ENCODE measurements at places on chromosomes 3 and 15.
A peak's percentile ranks its signal among the peaks of the same experiment; 100 is the strongest.

- DNase-seq, result no peak
Observed at GRCh38 chr15:65595960-65596359, 15.0 kb downstream of the INTS14 start.

DNA sequence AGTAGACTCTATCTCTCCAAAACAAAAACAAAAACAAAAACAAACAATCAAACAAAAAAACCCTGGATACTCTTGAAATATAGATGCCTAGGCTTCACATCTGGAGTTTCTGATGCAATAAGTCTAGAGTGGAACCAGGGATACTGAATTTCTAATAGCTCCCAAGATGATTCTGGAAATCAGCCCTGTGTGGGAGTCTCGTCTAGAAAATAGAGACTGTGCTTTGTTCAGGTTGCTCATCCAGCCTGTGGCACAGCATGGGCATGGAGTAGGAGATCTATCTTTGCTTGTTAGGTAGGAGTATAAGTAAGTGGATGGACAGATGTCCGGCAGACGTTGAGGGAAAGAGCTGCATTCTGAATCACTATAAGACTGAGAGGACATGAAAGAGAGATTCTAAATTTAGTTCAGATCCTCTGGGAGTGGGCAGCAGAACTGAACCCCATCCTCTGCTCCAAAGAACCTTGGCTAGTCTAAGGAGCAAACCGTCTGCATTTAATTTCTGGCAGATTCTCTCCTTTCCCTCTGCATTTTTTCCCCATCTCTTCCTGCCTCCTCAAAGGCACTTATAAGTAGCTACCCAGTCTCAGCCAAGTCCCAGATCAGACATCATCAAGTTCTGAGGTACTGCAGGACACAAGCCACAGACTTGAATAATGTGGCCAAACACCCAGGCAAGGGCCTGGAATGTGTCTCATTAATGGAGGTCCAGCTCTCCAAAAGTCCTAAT lies 92.6 kb upstream of the STRIT1 start:
- no peak for DNase-seq

GRCh38 chr3:181417748-181418147 lies 294.0 kb upstream of the SOX2 start:
- DNase-seq, result no peak

DNA sequence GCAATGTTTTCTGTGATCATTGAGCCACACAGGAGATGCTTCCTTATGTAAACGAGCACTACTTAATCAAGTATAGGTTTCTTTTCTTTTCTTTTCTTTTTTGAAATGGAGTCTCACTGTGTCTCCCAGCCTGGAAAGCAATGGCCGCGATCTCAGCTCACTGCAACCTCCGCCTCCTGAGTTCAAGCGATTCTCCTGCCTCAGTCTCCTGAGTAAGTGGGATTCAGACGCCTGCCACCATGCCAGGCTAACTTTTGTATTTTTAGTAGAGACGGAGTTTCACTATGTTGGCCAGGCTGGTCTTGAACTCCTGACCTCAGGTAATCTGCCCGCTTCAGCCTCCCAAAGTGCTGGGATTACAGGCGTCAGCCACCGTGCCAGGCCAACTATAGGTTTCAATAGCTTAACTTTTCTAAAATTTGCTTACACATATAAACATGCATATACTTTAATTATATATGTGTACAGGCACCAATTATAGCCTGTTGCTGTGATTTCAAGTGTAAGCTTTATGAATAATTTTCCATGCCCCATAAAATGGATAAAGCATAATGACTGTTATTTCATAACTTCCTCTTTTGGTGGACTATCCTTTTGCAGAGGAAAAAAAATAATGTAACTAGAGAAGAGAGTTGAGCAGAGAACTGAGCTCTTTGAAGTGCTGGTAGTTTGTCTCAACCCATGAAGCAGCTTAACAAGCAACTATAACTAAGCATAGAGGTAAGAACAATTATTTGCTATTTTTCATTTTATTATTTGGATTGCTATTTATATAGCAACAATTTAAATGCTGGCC lies 24.8 kb upstream of the MBNL1 start:
- no peak for DNase-seq

GRCh38 chr3:129184396-129184657 lies 631 bp upstream of the CNBP start:
- no peak for DNase-seq

DNA sequence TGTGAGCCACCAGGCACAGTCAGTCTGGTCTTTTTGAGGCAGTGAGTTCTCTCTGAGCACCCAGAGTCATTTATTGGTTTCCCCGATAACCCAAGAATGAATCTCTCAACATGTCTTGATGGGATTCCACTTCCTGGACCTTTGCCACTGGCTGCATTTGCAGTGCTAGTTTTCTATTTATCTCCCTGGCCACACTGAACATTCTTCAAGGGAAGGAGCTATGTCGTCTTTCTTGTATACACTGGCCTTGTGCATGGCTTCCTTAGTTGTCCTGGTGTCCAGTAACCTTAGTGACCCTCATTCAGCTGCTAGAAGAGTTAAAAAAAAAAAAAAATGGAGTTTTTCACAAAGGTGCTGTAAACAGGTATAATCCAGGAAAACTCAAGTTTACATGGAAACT lies 64.9 kb upstream of the CMTM7 start:
- DNase-seq, result no peak

DNA sequence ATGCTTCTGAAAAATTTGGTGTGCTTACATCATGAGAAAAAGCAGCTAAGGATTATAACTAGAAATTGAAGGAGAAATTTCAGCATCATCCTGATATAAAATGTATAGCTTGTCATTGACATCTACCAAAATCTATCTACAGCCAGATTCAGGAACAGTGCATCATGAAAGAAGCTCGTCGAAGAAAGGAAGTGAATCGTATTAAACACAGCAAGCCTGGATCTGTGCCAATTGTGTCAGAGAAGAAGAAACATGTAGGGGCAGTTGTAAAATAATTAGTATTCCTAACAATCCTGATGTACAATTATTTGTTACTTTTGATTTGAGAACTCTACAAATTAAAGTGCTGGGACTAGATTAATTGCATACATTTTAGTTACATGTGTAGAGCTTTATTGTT lies 37.2 kb downstream of the AP4E1 start:
- DNase-seq, result no peak

- no peak for DNase-seq
Observed at GRCh38 chr15:61227269-61227949, 1.7 kb downstream of the RORA start.

DNA sequence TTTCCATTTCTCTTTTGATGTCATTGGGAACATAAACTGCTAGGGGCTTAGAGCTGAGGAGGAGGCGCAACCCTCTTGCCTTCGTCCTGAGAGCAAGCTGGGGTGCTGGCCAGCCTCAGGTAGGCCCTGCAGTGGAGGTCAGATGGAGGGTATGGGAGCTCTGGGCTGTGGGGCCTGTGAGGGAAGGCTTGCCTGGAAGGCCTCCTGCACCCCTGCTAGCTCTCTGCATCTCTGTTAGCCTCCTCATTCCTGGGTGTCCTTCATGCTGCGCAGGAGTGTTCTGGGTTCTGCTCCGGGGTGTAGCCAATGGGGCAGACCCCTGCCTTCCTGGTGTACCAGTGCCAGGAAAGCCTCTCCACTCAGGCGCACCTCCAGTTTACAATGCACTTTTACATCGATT lies 11.8 kb downstream of the GP5 start:
- DNase-seq, result no peak

DNA sequence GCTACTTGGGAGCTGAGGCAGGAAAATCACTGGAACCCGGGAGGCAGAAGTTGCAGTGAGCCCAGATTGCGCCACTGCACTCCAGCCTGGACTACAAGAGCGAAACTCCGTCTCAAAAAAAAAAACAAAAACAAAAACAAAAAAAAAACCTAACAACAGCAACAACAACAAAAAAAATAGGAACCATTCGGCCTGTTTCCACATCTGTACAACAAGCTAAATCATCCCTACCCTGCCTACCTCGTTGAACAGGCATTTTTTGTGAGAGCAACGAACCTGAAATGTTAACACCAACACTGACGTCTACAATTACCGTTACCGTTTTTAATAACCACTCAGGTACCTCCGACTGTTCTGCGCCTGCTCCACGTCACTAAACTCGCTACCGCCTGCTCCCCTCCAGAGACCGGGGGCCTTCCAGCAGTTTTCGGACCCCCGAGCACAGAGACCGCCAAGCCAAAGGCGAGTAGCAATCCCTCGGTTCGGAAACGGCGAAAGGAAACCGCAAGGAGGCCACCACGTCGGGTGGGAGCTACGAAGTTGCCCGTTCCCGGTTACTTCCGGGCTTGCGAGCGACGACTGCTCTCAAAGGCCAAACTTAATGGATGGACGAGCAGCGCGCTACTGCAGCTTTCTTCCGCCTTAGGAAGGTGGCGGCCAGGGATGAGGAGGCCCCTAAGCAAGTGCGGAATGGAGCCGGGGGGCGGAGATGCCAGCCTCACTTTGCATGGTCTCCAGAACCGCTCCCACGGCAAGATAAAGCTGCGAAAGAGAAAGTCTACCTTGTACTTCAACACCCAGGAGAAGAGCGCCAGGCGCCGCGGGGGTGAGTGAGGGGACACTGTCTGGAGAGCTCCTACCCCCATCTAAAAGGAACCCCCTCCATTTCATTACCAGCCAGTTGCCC lies at the start of the genes PIGB and PIGBOS1:
PIGB (plus strand) TSS at position 635 of the 907 bp plus-strand sequence; CDS start at position 664, 29 bp downstream.
PIGBOS1 (minus strand) TSS at position 536 of the 907 bp plus-strand sequence. CDS start 1,331 bp downstream, outside the sequence.
- peak; percentile 77 for DNase-seq

GRCh38 chr3:74535281-74535680 lies 79.2 kb downstream of the CNTN3 start:
- no peak for DNase-seq

- DNase-seq, result no peak
Observed at GRCh38 chr3:9837701-9838582, 5.9 kb downstream of the RPUSD3 start.

DNA sequence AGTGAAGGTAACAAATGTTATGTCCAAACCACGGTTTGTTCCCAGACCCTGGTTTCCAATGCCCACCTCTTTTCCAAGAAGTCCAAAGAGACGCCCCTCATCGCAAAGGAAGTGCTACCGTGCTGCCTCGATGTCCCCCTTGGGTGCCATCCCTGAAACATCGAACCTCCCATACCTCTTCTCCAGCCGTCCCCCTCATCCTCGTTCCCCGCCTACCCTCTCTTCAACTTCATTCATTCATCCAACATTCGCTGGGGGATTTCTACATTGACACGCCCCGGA lies 467 bp downstream of the TIPIN start:
- no peak for DNase-seq

- DNase-seq, result no peak
Observed at GRCh38 chr3:69684309-69684961, 54.8 kb upstream of the MITF start.

DNA sequence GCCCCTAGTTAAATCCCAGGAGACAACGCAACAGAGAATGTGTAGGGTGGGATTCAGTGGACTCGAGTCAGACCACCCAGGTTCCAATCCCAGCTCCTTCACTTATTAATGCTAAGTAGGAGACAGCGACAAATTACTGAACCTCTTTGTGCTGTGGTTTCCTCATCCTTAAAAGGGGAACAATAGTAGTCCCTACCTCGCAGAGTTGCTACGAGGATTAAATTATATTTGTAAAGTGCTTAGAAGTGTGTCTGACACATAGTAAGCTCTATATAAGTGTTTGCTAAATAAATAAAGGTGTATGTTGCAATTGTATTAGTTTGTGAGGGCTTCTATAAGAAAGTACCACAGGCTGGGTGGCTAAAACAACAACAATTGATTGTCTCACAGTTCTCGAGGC lies 58.0 kb upstream of the PPARG start:
- DNase-seq, result no peak

DNA sequence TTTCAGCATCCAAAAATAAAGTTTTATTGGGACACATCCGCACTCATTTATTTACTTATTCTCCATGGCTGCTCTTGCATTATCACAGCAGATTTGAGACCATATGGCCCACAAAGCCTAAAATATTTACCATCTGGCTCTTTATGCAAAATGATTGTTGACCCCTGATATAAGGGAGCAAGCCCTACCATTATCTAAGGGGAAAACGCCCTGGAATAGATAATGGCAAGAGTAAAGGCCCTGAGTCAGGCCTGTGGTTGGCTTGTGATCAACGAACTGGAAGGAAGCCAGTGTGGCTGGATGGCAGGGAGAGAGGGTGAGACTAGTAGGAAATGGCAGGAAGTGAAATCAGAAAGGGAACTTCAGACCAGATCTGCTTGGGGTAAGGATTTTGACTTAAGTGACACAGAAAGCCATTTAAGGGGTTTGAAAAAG lies 24.6 kb upstream of the DMXL2 start:
- no peak for DNase-seq

DNA sequence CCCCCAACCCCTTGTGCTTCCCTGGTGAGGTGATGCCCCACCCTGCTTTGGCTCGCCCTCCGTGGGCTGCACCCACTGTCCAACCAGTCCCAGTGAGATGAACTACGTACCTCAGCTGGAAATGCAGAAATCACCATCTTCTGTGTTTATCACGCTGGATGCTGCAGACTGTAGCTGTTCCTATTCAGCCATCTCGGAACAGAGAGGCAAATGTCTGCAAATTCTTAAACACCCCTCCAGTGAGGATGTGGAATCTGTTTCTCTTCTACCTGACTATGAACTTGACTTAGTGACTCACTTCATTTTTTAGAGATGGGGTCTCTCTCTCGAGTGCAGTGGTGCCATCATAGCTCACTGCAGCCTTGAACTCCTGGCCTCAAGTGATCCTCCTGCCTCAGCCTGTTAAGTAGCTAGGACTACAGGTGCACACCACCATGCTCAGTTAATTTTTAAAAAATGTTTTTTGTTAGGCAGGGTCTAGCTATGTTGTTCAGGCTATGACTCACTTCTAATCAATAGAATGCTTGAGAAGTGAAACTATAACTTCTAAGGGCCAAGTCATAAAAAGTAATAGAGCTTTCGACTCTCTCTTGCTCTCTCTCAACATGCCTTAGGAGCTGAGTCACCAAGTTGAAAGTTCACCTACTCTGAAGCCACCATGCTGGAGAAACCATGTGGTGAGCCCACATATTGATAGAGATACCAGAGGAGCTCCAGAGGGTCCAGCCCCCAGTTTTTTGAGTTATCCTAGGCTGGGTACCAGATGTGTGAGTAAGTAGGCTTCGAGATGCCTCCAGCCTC lies 11.5 kb upstream of the PARP14 start:
- DNase-seq, result no peak

DNA sequence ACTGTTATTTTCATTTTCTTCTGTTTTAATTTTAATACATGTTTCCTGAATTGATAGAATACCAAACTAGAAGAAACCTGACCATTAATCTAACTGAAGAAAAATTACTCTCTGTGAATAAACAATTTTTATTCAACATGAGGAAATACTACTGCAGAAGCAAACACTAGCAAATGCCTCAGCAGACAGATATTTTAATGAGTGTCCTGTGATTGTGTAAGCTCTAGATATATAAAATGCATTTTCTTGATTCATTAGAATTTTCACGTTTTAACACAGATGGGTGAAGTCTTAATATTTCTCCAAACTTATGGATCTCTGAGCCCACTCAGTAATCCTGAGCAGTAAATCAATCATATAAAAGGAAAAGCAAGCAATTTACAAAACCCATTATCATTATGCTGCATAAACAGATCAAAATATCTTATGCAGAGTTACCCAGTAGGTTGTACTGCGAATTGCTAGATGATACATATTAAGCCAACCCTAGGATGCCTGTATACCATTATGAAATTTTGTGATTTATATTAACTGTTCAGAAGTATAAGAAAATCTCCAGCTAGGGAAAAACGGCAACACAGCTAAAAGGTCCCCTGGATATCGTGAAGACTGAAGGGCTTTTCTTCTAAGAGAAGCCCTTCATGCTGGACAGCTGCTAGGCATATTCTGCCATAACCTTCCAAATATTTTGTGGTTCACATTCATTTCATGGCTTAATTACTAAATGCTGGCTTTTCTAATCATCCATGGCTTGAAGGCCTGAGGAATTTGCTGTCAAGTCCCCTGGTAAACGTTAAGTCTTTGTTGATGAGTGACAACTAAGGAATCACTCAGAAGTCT lies 157.7 kb upstream of the TGFBR2 start:
- no peak for DNase-seq

GRCh38 chr3:16496008-16496407 lies 17.5 kb downstream of the RFTN1 start:
- DNase-seq, result no peak
